Kidney (tissue), 22 donors: ENCODE measurements at places on chromosomes 16 and 17. TPM values are rescaled to one million over a fixed set of nuclear protein-coding genes. Genes with fewer than 3 reads are reported as not detected.

CCDC144A gene
- 7.6 TPM for total RNA-seq

RNF43 gene
- total RNA-seq = 9.5 TPM

ITGAL gene
- total RNA-seq = 19.6 TPM

EPOP gene
- 1.3 TPM for total RNA-seq

ZG16 gene
- not detected for total RNA-seq

MILR1 gene
- total RNA-seq = 17.8 TPM

TOM1L2 gene
- 59.4 TPM for total RNA-seq

CCL17 gene
- total RNA-seq = 1.5 TPM

SMTNL2 gene
- total RNA-seq = 25.6 TPM

TBC1D3K gene
- total RNA-seq = not detected

C16orf95 gene
- 2.5 TPM for total RNA-seq
